ENCODE measurements at places on chromosomes 1 and 21. TPM values are rescaled to one million over a fixed set of nuclear protein-coding genes. Genes with fewer than 3 reads are reported as not detected.
A peak's percentile ranks its signal among the peaks of the same experiment; 100 is the strongest.

Gene LCE1C
- polyA plus RNA-seq: not detected

GRCh38 chr1:153548722-153549688, at the start of gene S100A3:
Gene S100A3, minus strand, starts transcription at chr1:153549258. Its CDS starts 773 bp downstream, at chr1:153548485.
- no peaks in the 10 kb centered on the region for H3K27me3 ChIP-seq
- no peak within 1 kb of the TSS for H3K27ac ChIP-seq
- no peaks in the 10 kb centered on the region for H3K36me3 ChIP-seq
- DNase-seq: no peak

DNA sequence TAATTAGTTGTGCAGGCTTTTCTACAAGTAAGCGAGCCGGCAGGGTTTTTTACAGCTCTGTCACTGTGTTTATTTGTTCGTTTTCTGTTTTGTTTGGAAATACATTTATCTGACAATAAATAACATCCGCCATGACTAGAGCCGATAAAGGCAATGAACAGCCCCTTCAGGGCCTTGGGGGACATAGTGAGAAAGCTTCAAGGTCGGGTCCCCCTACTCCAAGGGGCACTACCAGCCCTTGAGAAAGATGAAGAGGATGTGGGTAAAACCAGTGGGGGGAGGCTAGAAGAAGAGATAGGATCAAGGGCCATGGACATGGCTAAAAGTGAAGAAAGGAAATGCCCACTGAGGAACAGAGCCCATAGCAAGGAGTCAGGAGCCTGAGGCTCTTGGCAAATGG, 38.5 kb upstream of the CTTNBP2NL start:
- no peak for DNase-seq
- no peaks in the 10 kb centered on the region for H3K36me3 ChIP-seq
- no peaks in the 10 kb centered on the region for H3K4me1 ChIP-seq
- H3K27me3 ChIP-seq: no peaks in the 10 kb centered on the region
- H3K4me3 ChIP-seq: no peak overlapping the region

Gene TNFRSF25
- polyA plus RNA-seq: 40.5 TPM

- DNase-seq: peak; percentile 60
- peak overlapping the region; percentile 24 for H3K4me3 ChIP-seq
- no peaks in the 10 kb centered on the region for H3K27me3 ChIP-seq
Observed at GRCh38 chr21:46559291-46559983, 45.4 kb downstream of the S100B start.

DNA sequence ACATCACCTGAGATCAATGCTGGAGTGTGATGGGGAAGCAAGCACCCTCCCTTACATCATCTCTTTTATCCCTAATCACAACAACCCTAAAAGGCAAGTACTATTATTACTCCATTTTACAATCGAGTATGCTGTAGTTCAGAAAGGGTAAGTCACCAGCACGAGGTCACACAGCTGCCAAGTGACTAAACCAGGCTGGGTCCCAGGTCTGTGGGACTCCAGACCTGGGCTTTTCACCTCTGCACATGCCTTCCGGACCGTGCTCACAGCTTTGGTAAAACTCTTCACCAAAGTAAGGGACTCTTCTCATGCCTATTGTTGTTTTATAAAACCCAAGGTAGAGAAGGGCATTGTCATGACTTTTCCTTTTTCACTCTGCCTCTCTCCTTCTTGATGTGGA, 130.9 kb downstream of the DMRTB1 start:
- H3K4me1 ChIP-seq: peaks cover 4% of the 10 kb centered on the region
- no peak overlapping the region for H3K4me3 ChIP-seq
- no peaks in the 10 kb centered on the region for H3K36me3 ChIP-seq
- no peaks in the 10 kb centered on the region for H3K27me3 ChIP-seq

- no peak overlapping the region for H3K4me3 ChIP-seq
- no peaks in the 10 kb centered on the region for H3K36me3 ChIP-seq
- H3K4me1 ChIP-seq: no peaks in the 10 kb centered on the region
- no peak overlapping the region for H3K27ac ChIP-seq
- no peaks in the 10 kb centered on the region for H3K27me3 ChIP-seq
- DNase-seq: no peak
Observed at GRCh38 chr1:68149110-68149798, 83.1 kb downstream of the WLS start.

Gene CNKSR1
- polyA plus RNA-seq: 1.4 TPM

Gene PDZK1
- polyA plus RNA-seq: not detected

DNA sequence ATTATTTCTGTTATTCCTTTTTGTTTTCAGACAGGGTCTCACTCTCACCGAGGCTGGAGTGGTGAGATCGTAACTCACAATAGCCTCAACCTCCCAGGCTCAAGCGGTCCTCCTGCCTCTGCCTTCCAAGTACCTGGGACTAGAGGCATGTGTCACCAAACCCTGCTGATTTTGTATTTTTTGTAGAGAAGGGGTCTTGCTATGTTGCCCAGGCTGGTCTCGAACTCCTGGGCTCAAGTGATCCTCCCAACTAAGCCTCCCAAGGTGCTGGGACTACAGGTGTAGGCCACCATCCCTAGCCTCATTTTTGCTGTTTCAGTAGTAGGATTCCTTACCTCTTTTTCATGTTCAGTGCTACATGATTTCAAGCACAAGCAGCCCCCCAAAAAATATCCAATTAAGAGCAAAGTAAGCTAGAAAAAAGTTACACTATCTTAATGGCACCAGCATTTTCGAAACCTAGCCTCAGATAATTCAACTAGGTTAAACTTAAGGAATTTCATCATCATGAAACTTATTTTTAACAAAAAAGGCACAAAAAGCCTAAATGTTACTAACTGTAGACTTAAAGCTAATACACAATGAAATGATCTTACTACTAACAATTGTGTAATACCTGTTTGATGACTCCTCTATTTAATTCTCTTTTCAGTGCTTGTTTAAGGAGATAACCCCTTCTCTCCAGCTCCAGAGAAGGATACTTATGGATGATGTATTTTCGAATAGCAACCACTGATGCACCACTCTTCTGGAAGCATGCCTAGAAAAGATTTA, 16.6 kb downstream of the HP1BP3 start:
- no peak overlapping the region for H3K4me3 ChIP-seq
- no peak for DNase-seq
- H3K36me3 ChIP-seq: peaks cover 93% of the 10 kb centered on the region

DNA sequence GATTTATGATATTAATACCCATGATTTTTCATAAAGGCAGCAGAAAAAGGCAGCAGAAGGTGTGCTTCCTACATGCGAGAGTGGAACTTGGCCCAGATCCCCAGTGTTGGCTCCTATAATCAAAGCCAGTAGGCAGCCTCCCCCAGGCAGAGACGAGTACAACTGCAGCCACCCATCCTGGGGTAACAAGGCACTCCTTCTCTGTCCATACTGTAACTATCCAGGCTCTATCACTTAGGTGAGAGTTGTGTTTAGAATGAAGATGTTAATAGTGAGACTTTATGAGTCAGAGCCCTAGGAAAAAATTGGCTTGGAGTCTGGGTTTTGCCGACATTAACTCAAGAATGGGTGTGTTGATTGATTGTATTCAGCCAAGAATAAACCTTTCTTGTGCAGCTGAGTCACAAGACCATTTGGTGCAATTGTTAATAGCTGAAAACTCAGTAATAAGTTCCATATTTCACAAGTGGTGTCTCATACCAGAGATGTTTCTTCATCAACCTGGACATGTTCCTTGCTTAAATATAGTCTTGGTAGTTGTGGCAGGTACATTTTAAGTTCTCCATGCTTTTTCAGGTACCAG, 322.3 kb downstream of the DUSP10 start:
- no peaks in the 10 kb centered on the region for H3K4me1 ChIP-seq
- H3K36me3 ChIP-seq: no peaks in the 10 kb centered on the region
- no peaks in the 10 kb centered on the region for H3K27me3 ChIP-seq
- H3K4me3 ChIP-seq: no peak overlapping the region
- no peak for DNase-seq
- H3K27ac ChIP-seq: no peak overlapping the region

GRCh38 chr1:67684526-67685066, 405 bp upstream of the GADD45A start:
- H3K27ac ChIP-seq: peak overlapping the region; percentile 46
- H3K36me3 ChIP-seq: no peaks in the 10 kb centered on the region
- H3K4me1 ChIP-seq: peaks cover 16% of the 10 kb centered on the region
- DNase-seq: peak; percentile 4

DNA sequence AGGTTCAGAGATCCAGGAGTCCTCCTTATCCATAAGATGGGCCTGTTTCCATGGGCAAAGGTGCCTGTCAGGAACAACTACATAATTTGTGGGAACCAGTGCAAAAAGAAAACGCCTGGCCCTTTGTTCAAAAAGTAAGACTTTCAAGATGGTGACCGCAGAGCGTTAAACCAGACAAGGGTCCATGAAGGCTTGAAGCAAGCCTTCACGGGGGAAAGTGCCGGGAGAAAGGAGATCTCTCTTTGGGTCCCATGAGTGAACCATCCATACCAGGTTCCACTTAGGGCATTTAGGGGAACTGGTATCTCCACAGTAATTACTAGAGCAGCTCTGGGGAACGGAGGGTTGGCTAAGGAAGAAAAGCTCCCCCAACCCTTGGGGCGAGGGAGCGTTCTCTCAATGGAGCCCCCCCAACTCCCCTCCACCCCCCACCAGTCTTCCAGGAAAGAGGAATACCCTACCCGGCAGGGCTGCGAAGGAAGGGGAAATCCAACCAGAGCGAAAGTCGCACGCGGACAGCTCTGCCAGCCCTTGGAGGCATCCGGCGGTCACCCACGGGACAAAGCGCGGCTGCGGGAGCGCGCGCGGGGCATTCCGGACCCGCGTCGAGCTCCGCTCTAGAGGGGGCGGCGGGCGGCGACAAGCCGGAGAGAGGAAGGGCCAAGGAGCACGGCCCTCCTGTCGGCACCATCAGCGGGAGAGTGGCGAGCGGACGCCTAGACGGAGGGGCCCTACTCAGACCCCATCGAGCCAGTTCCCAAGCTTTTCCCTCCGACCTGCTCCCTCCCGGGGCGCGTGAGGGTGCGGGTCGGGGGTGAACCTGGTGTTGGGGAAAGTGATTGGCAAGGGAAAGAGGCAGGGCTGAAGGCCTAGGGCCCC, 687 bp upstream of the RASSF5 start:
- peak overlapping the region; percentile 37 for H3K27ac ChIP-seq
- no peak for DNase-seq
- no peaks in the 10 kb centered on the region for H3K36me3 ChIP-seq
- peaks cover 29% of the 10 kb centered on the region for H3K4me1 ChIP-seq

- DNase-seq: no peak
- H3K27ac ChIP-seq: no peak overlapping the region
- no peaks in the 10 kb centered on the region for H3K27me3 ChIP-seq
Observed at GRCh38 chr1:147794570-147794969, 34.2 kb upstream of the GJA5 start.

GRCh38 chr1:111895469-111895868, 94.0 kb downstream of the KCND3 start:
- H3K27ac ChIP-seq: no peak overlapping the region
- H3K36me3 ChIP-seq: no peaks in the 10 kb centered on the region
- H3K4me3 ChIP-seq: no peak overlapping the region
- DNase-seq: no peak
- H3K27me3 ChIP-seq: no peaks in the 10 kb centered on the region

- peaks cover 54% of the 10 kb centered on the region for H3K4me1 ChIP-seq
- H3K4me3 ChIP-seq: peak overlapping the region; percentile 54
- peak overlapping the region; percentile 94 for H3K27ac ChIP-seq
Observed at GRCh38 chr1:198649968-198650338, 11.1 kb downstream of the PTPRC start.

GRCh38 chr1:44316231-44316759, 38.8 kb downstream of the ERI3 start:
- no peaks in the 10 kb centered on the region for H3K4me1 ChIP-seq
- H3K27ac ChIP-seq: no peak overlapping the region
- no peak overlapping the region for H3K4me3 ChIP-seq
- no peaks in the 10 kb centered on the region for H3K27me3 ChIP-seq

GRCh38 chr1:21097729-21098128, 79.0 kb downstream of the EIF4G3 start:
- no peaks in the 10 kb centered on the region for H3K27me3 ChIP-seq
- no peaks in the 10 kb centered on the region for H3K4me1 ChIP-seq
- no peaks in the 10 kb centered on the region for H3K36me3 ChIP-seq
- H3K4me3 ChIP-seq: no peak overlapping the region
- H3K27ac ChIP-seq: no peak overlapping the region

Gene CLDN17
- not detected for polyA plus RNA-seq

Gene TTC34
- polyA plus RNA-seq: 0.28 TPM

DNA sequence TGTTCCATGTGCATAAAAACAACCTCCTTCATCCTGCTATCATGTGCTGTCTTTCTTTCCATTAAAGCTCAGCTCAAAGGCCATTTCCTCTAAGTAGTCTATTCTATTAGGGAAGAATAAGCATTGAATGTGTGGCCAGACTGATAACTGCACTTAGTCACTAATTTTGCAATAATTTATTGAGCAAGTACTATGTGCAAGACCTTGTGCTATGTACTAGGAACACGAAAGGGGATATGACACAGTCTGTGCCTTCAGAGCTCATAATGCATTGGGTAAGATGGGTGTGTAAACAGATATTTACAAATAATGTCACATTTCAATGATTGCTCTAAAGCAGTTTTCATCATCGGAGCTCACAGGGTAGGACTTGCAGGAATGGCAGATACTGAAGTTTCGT, 54.2 kb downstream of the NMNAT2 start:
- no peaks in the 10 kb centered on the region for H3K4me1 ChIP-seq
- no peaks in the 10 kb centered on the region for H3K36me3 ChIP-seq
- no peak overlapping the region for H3K4me3 ChIP-seq

Gene TSPEAR
- not detected for polyA plus RNA-seq

- H3K27ac ChIP-seq: no peak overlapping the region
- no peaks in the 10 kb centered on the region for H3K4me1 ChIP-seq
- no peak for DNase-seq
- no peaks in the 10 kb centered on the region for H3K27me3 ChIP-seq
- H3K4me3 ChIP-seq: no peak overlapping the region
- no peaks in the 10 kb centered on the region for H3K36me3 ChIP-seq
Observed at GRCh38 chr1:165910764-165911421, 83.5 kb downstream of the UCK2 start.

GRCh38 chr1:201640624-201641023, 101.7 kb downstream of the NAV1 start:
- no peak for DNase-seq
- H3K27ac ChIP-seq: no peak overlapping the region
- H3K36me3 ChIP-seq: no peaks in the 10 kb centered on the region

- no peak overlapping the region for H3K27ac ChIP-seq
- H3K4me1 ChIP-seq: no peaks in the 10 kb centered on the region
- H3K4me3 ChIP-seq: no peak overlapping the region
- DNase-seq: no peak
- H3K36me3 ChIP-seq: no peaks in the 10 kb centered on the region
Observed at GRCh38 chr1:235625340-235625739, 24.2 kb downstream of the GNG4 start.

Gene TNFRSF18
- 0.32 TPM for polyA plus RNA-seq

Gene FLVCR1
- polyA plus RNA-seq: 2.3 TPM

Gene PAPPA2
- not detected for polyA plus RNA-seq

GRCh38 chr1:40929155-40929554, 50.3 kb upstream of the CTPS1 start:
- H3K36me3 ChIP-seq: no peaks in the 10 kb centered on the region
- H3K27me3 ChIP-seq: no peaks in the 10 kb centered on the region
- DNase-seq: no peak

DNA sequence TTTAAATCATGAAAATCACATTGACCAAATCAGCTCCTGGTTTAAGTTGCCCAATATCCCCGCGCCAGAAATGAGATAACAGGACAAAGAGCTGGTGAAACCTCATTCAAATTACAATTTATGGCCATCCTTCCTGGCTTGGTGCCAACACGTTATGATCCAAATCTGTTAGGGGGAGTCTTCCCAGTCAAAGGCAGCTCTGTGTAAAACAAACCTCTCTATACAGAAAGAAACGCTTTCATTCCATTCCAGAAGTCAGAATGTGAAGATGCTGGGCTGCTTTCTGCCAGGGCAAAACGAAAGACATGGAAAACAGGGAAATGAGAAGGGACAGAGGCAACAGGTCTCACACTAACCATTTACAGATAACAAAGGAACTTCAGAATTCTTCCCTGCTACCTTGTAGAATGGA, 53.5 kb upstream of the TIAM1 start:
- no peak overlapping the region for H3K27ac ChIP-seq
- H3K4me3 ChIP-seq: no peak overlapping the region
- peaks cover 41% of the 10 kb centered on the region for H3K4me1 ChIP-seq
- H3K27me3 ChIP-seq: no peaks in the 10 kb centered on the region
- H3K36me3 ChIP-seq: no peaks in the 10 kb centered on the region
